Effector memory CD4-positive, alpha-beta T cell (primary cell): ENCODE measurements at places on chromosomes 13 and 19.

GRCh38 chr13:80214050-80214449 is 126.9 kb downstream of the SPRY2 start:
- no peak overlapping the region for H3K27ac ChIP-seq
- DNase-seq, result no peak
- H3K4me3 ChIP-seq, result no peak overlapping the region
- H3K27me3 ChIP-seq, result no peaks in the 10 kb centered on the region
- H3K4me1 ChIP-seq, result no peaks in the 10 kb centered on the region
- no peaks in the 10 kb centered on the region for H3K36me3 ChIP-seq

DNA sequence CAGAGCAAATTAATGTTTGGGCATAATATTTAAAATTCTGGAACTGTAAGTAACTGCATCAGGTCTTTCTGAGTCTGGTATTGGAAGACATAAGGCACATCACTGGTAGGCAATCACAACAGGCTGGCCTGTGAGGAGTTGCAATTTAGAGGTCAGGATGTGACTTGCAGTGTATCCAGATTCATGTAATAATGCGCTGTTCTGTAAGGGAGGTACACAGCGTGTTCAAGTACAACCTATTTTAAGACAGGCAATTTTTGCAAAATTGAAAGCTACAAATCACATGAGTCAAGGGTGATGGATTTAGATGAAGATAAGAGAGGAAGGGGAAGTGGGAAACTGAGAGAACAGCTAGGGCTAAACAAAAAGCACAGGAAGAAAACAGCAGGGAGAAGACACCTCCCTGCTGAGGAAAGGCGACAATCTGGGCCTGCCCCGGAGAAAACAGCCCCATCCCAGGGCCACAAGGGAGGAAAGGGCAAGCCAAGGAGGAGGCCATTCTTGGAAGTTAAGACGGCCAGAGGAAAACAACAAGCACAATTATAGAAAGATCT is 138.1 kb downstream of the LACC1 start:
- no peaks in the 10 kb centered on the region for H3K36me3 ChIP-seq
- H3K27ac ChIP-seq, result no peak overlapping the region
- no peak for DNase-seq
- no peaks in the 10 kb centered on the region for H3K4me1 ChIP-seq
- H3K4me3 ChIP-seq, result no peak overlapping the region

DNA sequence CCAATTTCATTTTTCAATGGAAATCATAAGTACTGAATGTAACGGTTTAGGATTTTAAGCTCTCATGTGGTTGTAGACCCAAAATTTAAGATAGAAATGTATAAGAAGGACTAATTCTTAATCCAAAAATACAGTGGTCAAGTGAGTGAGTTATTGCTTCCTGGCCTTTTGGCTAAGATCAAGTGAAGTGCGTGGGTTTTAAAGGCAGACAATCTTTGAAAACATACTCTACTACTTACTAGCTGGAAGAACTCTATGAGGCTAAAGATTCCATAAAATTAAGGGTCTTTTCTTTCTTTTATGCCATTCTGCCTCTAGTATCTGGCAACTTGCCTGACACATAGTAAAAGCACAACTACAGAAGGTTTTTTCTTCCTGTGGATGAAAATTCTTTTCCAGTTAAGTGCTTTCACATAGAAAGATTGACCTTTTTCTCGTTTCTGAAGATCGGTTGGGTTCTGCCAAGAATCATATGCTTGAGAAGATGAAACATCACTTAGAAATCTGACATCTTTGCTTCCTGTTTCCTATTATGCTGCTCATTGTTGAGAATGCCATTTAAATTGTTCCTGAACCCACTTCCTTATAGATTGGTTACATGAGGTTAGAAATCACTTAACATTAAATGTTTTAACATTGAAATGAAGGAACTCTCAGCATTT is 26.4 kb upstream of the SCEL start:
- H3K4me3 ChIP-seq, result no peak overlapping the region
- H3K4me1 ChIP-seq, result no peaks in the 10 kb centered on the region
- H3K27me3 ChIP-seq, result no peaks in the 10 kb centered on the region

- no peaks in the 10 kb centered on the region for H3K4me1 ChIP-seq
- H3K27ac ChIP-seq, result no peak overlapping the region
- DNase-seq, result no peak
- H3K4me3 ChIP-seq, result no peak overlapping the region
- no peaks in the 10 kb centered on the region for H3K27me3 ChIP-seq
These were observed 58.8 kb upstream of the ZNF681 start for GRCh38 chr19:23817519-23817918.

GRCh38 chr13:39297664-39298171 is 259.5 kb downstream of the NHLRC3 start:
- H3K4me3 ChIP-seq, result no peak overlapping the region
- no peak overlapping the region for H3K27ac ChIP-seq
- DNase-seq, result no peak
- H3K27me3 ChIP-seq, result no peaks in the 10 kb centered on the region
- H3K4me1 ChIP-seq, result no peaks in the 10 kb centered on the region
